NCI-H1417 treated with DMSO at 0.1 percent for 48 hours (cell line): ENCODE measurements at places on chromosomes 2 and 18.

DNA sequence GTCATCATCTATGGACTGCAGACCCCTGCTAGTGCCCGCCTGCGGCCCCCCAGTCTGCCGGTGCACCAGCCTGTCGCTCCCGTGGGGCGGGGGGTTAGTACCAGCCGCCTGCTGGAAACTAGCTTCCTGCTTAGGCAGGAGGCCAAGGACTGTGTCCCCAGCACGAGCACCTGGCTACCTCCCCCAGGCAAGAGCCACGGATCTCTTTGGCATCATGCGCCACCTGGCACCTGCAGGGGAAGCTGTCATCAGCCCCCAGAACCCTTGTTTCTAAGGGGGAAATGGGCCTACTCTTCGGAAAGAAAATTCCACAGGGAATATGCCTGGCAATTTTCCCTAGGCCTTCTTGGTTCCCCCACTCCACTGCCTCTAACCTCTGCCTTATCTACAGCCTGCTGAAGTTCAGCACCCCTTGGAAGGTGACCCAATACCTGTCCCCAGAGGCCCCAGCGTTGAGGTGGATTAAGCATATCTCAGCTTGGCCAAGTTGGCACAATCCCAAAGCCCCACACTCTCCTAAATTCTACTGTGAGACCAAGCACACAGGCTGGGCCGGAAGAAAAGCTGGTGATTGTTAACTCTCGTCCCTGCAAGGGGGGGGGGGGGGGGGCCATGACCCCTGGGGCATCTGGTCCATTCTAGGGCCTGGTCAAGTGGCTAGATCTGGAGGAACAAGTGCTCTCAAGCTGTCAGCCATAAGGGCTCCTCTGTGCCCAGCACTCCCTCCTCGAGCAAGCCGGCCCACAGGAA, 62.0 kb upstream of the POMC start:
- DNase-seq, result no peak

- DNase-seq, result peak; percentile 79
These were observed 143.9 kb downstream of the MYT1L start for GRCh38 chr2:2187196-2187595.

DNA sequence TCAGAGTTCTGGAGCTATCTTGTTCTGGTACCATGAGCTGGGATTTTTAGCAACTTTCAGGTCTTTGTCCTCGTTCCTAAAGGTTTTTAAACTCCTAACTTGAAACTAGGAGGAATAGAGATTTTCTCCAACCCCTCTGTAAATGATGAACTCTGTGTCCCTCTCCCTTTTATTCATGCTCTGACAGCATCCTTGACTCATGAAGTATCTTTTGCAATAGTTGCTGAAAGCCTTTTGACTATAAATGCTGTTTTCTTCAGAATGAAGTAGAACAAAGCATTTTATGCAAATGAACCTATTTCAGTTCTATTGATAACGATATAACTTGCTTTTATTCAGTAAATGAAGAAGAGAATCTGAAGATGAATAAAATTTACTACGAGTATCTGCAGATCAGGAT, 17.0 kb upstream of the MAPRE2 start:
- DNase-seq, result no peak

- DNase-seq, result no peak
These were observed 59.1 kb upstream of the BOD1L2 start for GRCh38 chr18:57087644-57088376.

DNA sequence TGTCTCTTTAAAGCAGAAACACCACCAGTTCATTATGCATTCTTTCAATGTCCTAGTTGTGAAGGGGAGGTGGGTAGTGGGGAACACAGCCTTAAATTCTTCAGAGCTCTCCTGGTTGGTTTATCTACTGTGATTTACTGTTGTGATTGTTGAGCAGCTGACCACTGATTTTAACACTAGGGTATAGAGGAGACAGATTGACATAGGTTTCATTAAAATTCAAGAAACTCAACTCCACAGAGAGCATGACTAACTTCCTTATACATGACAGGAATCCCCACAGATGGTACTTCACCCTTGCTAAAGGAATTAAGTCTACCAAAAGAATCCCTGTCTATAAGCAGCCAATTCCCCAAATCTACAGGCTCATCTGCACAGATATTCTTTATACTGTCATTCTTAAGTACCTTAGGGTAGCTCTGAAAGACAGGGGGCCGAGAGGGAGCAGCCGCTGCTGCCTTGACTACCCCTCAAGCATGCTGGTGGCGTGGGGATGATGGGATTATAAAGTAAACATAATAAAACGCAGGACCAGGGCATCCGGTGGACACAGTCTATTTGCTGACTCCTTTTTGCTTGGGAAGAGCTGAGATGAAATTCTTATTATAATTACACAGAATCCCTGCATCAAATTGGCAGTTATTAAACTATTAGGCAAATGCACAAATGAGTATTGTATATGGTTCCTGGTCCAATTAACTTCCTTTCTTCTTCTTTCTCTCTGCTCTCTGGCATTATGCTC, 1377.6 kb upstream of the PIK3C3 start:
- DNase-seq, result peak; percentile 38

- DNase-seq, result no peak
These were observed 294.9 kb upstream of the CYRIA start for GRCh38 chr2:16960579-16960978.

DNA sequence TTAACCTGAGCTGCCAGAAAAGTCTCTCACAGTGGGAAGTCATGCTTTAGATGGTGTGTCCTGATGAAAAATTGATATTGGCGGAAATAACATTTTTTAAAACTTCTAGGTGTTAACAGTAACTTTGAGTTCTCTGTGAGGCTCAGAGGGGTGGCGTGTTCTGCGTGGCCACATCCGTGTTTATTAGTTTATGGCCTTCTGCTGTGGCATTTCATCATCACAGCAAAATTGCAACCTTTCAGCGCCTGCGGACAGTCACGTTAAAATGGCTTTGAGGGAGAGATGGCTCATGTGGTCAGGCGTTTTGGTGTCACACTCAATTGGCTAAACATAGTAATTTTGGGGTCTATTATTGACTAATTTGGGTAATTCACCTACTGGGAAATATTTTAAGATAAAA, 42.4 kb downstream of the KLHL29 start:
- DNase-seq, result no peak

GRCh38 chr2:114843963-114844362, 401.5 kb downstream of the DPP10 start:
- no peak for DNase-seq

DNA sequence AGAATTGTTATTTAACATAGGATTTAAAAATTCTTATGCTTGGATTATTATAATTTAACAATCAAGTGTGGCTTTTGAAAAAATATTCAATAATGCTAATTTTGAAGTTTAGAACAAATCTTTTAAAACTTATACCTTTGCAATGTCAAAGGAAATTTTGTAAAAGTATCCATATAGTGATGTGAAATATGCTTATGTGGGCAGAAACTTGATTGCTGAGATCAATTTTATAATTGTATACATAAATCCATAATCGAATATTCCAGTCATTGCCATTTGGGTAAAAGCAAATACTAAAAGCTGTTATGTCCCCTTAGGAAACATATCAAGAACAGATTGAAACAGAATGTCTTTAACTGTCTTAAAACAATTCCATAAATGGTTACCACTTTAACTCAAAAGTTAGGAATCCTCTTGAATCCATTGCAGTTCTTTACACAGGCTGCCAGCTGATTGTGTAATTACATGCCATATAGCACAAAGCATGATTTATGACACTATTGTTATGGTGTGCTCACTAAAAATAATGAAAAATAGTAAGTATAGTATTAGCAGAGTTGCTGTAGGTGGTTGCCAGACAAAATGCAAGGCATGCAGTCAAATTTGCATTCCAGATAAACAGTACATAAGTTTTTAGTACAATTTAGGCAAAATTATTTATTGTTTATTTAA, 24.2 kb downstream of the PLCL1 start:
- peak; percentile 55 for DNase-seq

DNA sequence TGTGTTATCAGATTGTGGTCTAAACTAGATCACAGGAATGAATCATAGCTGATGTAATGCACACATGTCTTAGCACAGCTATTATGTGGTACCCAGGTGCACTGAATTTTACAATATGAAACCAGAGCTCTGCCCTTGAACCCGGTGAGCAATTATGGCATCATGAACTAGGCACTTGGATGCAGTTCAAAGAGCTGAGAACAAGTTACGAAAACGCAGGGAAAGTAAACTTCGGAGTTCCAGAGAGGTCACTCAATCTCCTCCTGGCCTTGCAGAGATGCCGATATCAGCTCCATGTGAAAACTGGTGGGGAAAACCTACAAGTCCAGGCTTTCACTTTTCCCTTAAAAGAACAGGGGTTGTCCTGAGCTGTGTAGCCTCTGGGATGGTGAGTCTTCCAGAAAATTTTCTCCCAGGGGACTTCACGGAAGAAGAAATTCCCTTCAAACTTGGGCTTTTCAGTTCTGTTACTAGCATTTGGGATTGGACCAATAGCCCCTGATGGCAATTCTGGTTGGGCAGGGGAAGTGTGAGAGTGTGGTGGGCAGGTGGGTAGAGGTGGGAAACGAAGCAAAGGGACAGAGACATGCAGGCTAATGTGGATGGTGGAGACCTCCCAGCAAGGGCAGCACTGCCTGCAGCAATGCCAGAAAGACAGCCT, 71.1 kb upstream of the SH3BP4 start:
- no peak for DNase-seq

DNA sequence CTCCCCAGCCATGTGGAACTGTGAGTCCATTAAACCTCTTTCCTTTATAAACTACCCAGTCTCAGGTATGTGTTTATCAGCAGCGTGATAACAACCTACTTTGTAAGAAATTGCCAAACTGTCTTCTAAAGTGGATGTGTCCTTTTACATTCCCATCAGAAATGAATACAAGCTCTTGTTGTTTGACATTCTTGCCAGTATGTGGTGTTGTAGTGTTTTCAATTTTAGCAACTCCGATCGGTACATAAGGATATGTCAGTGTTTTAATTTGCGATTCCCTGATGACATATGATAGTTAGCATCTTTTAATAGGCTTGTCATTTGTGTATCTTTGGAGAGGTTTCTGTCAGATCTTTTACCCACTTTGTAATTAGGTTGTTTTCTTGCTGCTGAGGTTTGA, 1156.3 kb upstream of the CRIM1 start:
- no peak for DNase-seq

GRCh38 chr2:173751245-173751975, 213.8 kb downstream of the SP3 start:
- no peak for DNase-seq

- DNase-seq, result no peak
These were observed 28.4 kb upstream of the GTF2A1L start for GRCh38 chr2:48589170-48589767.

GRCh38 chr2:69741575-69742321, at the start of gene ANXA4:
Gene ANXA4 (plus strand): TSS chr2:69742134. CDS start chr2:69781566, 39,432 bp downstream.
- DNase-seq, result no peak

DNA sequence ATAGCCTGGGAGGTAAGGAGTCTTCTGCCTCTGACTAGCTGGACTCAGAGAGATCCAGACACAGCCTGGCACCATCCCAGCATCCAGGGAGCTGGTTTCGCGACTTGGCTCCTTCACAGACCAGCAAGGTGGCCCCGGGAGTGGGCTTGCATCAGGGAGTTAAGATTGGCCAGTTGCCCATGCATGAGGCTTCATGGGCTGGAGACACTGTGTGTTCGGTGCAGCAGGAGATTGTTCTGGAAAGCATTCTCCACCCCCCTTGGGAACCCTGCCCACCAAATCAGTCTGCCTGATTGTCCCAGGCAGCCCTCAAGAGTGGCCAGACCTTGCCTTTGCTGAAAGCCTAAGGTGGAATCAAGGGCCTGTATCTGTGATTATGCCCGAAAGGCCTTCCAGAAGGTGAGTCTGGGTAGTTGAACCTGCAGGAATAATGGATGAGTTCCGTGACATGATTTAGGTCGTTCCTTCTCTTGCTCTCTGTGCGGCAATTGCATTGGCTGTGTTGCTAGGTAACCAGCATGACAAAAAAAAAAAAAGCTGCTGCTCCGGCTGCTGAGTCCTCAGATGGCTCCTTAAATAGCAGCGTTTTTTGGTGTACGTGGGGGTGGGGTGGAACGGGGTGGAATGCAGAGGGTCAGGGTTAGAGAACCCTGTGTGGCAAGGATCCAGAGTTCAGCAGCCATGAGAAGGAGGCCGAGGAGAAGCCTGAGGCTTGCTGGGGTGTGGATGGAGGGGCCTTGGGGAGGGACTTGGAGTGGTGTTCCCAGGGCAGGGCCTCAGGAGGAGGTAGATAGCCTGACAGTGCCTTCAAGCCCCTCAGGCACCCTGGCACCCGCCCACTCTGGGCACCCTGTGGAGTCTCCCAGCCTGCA, 93.0 kb upstream of the MCFD2 start:
- DNase-seq, result peak; percentile 69

DNA sequence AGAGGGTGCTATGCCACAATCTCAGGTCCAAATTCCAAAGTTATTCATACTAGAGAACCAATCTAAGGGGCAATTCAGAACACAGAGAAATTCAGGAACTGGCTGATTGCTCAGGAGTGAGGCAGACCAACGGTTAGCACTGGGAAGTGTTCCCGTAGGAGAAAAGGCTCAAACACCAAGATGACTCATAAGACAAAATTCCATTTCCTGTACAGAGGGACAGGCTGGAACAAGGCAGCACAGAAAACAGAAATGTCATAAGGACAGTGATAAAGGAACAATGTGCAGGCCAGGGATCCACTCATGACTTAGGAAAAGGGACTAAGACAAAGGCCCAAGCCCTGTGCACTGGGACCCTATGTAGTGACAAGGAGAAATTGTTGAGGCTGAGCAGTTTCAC, 54.2 kb downstream of the PDE1A start:
- no peak for DNase-seq

DNA sequence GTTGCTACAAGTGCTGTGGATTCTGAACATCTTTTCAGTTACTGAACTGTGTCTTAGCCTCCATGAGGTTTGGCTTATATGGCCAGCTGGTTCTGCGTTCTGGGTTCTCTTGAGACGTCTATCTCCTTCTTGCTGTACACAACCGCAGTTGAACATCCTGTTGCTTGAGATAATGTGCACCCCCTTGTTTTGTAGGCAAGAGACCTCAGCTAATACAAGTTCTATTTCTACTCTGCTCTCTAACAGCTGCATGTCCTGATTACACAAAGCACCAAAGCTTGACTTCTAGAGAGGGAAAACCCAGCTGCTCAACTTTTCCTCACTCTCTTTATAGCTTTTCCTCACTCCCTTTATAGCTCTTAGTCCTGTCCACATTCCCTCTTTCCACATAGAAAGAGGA, 176.0 kb downstream of the LTBP1 start:
- DNase-seq, result no peak

GRCh38 chr2:72803626-72804320, 22.1 kb downstream of the EXOC6B start:
- no peak for DNase-seq

DNA sequence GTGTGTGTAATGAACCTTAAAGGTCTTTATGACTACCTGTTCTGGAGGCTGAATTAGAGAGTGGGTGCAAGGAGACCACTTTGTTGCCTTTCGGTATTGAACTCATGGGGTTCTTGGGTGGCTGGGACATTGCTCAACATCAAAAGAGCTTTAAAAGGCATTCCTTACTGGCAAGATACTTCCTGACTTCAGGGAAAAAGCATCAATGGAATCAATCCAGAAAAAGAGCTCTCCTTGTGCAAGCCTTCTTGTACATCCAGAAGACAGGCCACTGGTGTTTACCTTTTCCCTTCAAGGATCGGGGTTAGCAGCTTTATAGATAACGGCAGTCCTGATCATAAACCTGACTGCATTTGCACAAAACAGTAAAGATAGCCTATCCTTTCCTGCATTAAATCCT, 9.5 kb downstream of the PNO1 start:
- no peak for DNase-seq

GRCh38 chr2:215896921-215897320, 116.4 kb downstream of the MREG start:
- no peak for DNase-seq
